Stimulated activated CD8-positive, alpha-beta memory T cell treated with anti-CD3 and anti-CD28 coated beads, Interleukin-7, amount 100 ng/mL, for 1 hour (primary cell): ENCODE measurements at places on chromosomes 3 and 15.

- no peak for DNase-seq
These were observed 48.7 kb downstream of the CORO2B start for GRCh38 chr15:68627476-68627875.

GRCh38 chr3:126659915-126660886, 5.3 kb upstream of the TXNRD3 start:
- no peak for DNase-seq

GRCh38 chr3:50444782-50445181, 58.7 kb downstream of the CACNA2D2 start:
- DNase-seq, result no peak

- no peak for DNase-seq
These were observed 6.3 kb downstream of the FBXL22 start for GRCh38 chr15:63603516-63603915.
